ENCODE measurements at places on chromosomes 12 and 14.

GRCh38 chr12:99024870-99025269 lies 379.8 kb downstream of the APAF1 start:
- no peak for DNase-seq

- no peak for DNase-seq
These were observed 173.5 kb upstream of the PDZRN4 start for GRCh38 chr12:41014643-41015020.

- DNase-seq, result no peak
These were observed 172.9 kb downstream of the CACNA1C start for GRCh38 chr12:2225696-2226095.

DNA sequence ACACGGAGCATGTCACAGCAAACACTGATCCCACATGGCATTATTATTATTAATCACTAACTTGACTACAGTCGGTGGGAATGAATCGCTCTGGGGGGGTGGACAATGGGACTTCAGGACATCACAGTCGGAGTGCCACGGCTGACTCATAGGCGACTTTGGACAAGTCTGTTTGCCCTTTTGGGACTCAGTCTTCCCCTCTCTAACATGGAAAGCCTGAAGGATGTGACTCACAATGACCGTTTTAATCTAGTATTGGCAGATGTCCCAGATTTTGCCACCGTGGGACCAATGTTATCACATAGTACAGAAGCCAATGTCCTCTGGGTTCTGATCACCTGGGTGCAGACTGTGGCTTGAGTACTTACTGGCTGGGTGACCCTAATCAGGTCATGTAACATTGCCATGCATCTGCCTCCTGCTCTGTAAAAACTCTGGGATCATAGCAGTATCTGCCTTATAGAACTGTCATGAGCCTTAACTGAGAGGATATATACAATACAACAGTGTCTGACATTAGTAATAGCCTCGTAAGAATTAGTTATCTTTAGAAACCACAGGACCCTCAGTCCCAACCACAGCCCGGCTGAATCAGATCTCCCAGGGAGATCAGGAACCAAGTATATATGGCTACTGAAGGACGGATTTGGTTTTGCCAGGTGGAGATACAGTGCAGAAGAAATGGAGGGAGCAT lies 362.6 kb downstream of the BCL11B start:
- DNase-seq, result no peak

DNA sequence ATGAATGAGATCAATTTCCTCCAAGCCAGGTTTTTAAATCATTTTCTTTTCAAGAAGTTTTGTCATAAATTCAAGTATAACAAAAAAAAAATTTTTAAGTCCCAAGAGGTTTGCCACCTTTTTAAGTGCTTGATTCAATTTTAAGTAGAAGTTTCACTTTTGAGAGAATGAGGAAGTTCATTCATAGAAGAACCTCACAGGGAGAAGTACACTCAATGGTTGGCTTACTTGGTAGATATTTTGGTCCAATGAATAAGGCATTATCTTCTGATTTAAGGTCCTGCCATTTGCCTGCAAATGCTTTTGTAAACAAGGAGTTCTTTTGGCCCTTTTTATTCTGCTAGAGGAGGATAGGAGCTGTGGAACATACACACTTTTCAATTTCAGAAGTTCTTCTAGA lies 96.7 kb upstream of the NOVA1 start:
- no peak for DNase-seq

DNA sequence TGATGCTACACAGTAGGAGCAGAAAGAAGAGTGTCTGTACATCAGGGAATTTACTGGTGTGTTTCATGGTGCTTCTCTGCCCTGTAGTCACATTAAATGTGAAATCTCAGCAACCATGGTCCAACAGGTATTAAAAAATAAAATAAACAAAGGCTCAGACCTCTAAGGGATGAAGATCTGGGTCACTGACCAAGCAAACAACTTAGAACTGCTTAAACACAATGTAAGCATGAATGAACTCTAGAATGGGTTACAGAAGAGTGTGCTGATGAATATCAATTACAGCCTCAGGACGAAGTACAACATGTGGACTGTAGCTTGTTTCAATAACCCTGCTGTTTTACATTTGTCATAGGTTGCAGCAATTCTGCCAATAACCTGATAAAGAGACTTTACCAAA lies 47.4 kb downstream of the SLC35F4 start:
- no peak for DNase-seq

GRCh38 chr14:31085027-31085426 lies 58.8 kb upstream of the STRN3 start:
- no peak for DNase-seq

DNA sequence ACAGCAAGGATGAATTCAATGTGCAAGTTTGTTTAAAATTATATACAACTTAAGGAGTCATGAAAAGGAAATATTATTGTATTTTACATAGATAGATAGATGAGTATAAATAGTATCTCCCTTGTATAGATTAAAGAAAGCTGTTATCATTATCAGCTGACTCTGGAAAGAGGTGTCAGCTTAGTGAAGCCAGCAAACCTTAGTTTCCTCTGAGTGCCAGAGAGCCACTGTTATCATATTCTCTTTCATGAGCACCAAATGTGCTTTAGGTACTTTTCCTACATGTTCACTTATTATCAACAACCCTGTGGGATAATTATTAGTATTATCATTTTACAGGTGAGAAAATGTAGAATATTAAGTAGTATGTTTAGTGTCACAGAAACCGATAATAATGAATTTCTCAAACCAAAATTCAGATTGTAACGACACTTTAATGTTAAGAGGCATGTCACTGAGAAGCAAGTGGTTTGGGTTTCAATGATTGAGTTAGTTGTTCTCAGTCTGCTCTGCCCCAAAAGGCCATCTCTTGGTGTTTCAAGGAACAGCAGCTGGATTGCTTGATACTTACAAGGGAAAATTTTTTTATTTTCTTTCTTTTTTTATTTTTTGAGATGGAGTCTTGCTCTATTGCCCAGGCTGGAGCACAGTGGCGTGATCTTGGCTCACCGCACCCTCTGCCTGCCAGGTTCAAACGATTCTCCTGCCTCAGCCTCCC lies 53.7 kb downstream of the PLEKHA5 start:
- DNase-seq, result no peak

DNA sequence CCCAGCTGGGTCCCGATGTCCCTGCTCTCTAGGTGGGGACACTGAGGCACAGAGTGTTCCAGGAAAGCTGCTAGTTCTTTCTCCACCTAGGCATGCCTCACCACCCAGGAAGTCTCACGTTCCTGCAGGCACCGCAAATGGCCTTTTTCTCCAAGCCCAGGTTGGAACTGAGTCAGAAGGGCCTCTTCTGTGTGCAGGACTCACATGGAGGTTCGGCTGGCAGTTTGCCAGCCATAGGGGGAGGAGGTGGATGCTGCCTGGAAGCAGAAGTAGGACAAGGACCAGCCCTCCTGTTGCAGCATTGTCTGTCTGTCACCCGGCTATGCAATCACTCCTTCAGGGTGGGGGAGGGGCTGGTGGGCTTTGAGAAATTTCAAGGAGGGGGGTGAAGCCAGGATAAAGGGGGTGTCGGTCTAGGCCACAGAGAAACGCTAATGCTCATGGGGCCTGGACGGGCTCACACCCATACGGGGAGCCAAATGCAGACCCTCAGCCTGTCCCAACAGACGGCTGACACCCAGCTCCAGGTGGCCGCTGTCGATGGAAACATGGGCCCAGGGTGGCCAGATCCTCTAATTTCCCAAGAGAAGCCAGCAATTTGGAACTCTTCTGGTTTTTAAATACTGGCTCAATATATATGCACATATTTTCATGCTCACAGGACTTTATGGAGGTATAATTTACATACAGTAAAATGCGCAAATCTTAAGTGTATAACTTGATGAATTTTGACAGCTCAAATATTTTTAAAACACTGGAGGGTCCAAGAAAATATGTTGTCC lies 120.5 kb downstream of the PHETA1 start:
- no peak for DNase-seq

- no peak for DNase-seq
These were observed 114.3 kb downstream of the KSR2 start for GRCh38 chr12:117854339-117855012.

DNA sequence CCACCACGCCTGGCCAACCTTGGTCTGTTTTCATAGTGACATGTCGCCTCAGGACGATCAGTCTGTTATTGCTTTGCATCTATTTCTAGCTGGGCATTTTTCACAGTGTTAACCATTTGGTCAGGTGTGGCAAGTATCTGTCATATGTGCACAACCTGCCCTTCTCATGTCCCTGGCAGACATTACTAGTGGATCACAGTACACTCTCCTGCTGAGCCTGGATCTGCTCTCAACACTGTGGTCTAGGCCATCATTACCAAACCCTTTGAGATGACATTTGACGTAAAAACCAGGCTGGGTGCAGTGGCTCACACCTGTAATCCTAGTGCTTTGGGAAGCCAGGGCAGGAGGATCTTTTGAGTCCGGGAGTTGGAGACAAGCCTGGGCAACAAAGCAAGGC lies 29.4 kb upstream of the NOS1 start:
- no peak for DNase-seq

DNA sequence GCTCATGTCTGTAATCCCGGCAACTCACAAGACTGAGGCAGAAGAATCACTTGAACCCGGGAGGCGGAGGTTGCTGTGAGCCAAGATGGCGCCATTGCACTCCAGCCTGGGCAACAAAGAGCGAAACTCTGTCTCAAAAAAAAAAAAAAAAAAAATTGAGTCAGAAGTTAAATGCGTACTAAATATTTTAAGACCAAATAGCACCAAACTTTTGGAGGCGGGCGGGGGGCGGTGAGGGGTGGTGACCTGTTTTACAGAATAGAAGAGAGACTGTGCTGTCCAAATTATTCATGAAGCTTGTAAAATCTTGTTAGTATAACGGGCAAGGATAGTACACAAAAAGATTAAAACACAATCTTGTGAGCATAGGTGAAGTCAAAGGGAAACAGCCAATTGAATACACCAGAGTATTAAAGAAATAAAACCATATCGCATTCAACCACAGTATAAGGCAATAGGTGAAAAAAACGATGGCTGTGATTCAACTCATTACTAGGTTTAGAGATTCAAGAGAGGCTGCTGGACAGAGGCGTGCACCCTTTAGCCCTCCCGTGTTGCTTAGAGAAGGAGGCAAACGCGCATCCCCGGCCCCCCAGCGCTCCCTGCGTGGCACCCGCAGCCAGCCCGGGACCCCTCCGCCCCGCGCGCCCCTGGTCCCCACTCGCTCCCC lies 571 bp downstream of the ZNF891 start:
- DNase-seq, result peak; percentile 4

DNA sequence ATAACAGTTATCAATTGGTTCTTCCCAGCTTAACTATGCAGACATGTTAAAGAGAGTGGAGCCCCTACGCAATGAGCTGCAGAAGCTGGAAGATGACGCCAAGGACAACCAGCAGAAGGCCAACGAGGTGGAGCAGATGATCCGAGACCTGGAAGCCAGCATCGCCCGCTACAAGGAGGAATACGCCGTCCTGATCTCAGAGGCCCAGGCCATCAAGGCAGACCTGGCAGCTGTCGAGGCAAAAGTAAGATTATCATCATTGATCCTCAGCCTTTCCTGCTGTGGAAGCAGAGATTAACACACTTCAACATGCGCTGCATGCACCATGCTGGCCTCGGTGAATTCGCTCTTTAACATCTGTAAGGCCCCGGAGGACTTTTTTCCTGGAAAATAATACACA lies 53.6 kb downstream of the HSP90AA1 start:
- no peak for DNase-seq

DNA sequence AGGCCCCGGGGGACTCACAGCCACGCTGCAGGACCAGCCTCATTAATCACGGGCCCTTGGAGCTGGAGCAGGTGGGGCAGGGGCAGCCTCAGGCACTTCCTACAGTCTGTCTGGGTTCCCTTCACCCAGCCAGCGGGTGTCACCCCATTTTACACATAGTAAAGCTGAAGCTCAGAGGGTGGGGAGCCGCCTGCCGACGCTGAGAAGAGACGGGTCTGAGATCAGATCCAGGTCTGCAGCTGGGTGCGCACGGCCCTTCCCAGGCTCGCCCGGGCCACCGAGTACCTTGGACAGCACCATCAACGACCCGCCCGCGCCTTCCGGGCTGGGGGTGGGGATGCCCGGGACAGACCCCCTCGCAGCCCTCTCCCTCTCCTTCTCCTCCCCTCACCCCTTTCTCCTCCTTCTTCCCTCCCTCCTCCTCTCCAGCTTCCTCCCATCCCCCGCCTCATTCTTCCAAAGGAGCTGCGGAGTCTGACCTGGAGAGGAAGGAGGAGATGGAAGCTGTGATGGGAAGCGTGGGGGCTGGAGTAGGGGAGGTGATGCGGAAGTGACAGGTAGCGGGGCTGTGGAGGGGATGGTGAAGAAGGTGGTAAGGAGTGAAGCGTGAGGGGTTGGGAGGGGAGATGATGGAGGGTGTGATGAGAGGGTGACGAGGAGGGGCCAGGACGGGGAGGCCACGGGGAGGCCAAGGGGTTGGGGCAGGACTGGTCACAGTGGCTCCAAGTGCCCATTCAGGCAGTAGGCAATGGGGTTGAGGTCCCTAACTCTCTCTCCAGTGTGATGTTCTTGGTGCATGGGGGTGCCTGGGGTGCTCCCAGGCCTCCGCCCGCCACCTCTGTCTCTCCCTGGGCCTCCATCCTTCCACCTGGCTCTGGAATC lies 8.8 kb downstream of the DTX1 start:
- DNase-seq, result no peak

DNA sequence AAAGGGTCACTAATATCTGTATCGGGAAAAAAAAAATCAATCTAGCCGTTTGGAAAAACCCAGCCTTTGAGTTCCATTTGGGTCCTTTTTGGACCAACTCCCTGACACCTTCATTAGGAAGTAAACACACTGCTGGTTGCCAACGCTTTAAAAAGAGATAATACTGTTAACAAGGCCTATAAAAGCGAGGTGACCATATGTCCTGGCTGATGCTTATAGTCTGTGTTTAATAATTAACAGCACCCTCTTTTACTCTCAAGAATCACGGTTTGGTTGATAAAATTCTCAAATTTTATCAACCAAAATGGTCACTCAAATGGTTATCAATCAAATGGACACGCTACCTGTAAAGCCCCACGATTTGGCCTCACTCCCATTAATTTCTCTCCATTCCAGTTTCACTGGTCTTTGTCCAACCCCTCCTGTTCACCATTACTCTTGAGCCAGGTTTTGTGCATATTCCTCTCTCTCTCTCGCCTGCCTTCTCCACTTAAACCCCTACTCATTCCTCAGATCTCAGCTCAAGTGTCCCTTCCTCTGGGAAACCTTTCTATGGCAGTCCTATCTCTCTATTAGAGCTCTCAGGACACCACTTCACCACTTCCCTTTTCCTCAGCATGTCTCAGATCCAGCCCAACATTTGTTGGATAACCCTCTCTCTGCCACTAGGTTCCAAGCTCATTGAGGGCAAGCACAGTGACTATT lies 9.5 kb downstream of the BTG1 start:
- no peak for DNase-seq

- no peak for DNase-seq
These were observed 445.2 kb downstream of the NAV3 start for GRCh38 chr12:78275886-78276285.

GRCh38 chr12:9869307-9870161 lies at the start of gene CLEC2B:
TSS of gene CLEC2B (minus strand) at chr12:9869354.
- DNase-seq, result no peak

DNA sequence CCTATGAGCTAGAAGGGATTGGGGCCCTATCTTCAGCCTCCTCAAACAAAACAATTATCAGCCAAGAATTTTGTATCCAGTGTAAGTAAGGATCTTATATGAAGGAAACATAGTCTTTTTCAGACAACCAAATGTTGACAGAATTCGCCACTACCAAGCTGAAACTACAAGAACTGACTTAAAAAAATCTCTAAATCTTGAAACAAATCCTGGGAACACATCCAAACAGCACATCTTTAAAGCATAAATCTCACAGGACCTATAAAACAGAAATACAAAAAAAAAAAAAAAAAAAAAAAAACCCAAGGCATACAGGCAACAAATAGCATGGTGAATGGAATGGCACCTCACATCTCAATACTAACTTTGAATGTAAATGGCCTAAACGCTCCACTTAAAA lies 41.3 kb upstream of the LMNTD1 start:
- DNase-seq, result no peak
